Type B pancreatic cell (in vitro differentiated cells): ENCODE measurements at places on chromosomes 12 and 14.

GRCh38 chr12:28650906-28651305 is 460.6 kb downstream of the CCDC91 start:
- no peak overlapping the region for H3K27ac ChIP-seq
- H3K4me3 ChIP-seq, result no peak overlapping the region

- peaks cover 4% of the 10 kb centered on the region for H3K36me3 ChIP-seq
- H3K4me3 ChIP-seq, result no peak overlapping the region
- H3K4me1 ChIP-seq, result no peaks in the 10 kb centered on the region
- H3K27ac ChIP-seq, result no peak overlapping the region
- no peaks in the 10 kb centered on the region for H3K27me3 ChIP-seq
These were observed 613.0 kb downstream of the DIO2 start for GRCh38 chr14:79598339-79598738.

DNA sequence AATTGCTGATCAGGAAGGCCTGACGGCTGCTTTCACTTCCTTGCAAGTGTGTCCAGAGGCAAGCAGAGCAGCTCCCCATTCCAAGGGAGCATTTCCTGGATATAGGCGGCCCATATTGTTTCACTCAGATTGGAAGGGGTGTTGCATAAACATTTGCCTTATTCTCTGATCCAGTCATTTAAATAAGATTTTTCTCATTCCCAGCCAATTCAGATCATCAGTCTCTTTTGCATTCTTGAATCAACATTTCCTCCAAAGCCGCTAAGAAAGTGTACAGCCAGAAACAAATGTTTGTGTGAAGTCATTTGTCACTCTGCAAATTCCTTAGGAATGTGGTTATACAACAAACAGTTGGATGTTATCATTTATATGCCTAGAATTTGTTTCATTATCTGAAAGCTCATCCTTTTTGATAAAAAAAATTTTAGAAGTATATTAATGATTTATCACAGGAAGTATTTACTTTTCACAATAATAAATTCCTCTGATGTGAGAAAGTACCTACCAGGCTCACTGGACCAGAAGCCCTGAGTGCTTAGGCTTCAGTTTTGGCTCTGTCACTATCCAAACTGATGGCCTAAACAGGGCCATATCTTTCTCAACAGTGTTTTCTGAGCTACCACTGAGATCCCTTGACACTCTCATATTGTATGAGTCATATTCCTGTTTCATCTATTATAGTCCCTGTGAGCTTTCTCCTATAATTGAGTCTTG is 379.6 kb downstream of the CCDC91 start:
- H3K27ac ChIP-seq, result peak overlapping the region; percentile 79
- peaks cover 22% of the 10 kb centered on the region for H3K36me3 ChIP-seq
- H3K4me3 ChIP-seq, result peak overlapping the region; percentile 20
- H3K4me1 ChIP-seq, result peaks cover 4% of the 10 kb centered on the region

DNA sequence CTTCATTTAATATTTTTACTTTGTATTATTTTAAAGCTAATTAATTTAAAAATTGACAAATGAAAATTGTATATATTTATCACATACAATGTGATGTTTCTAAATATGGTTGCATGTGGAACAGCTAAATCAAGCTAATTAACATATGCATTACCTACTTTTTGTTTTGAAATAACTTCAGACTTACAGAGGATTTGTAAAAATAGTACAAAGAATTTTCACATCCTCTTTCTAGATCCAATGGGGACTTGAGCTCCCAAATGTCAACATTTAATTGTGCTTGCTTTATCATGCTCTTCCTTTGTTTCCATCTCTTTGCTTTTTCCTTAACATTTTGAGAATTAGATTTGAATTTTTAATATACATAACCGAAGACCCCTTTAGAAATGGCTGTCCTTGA is 6.6 kb downstream of the DCD start:
- no peak overlapping the region for H3K27ac ChIP-seq
- H3K27me3 ChIP-seq, result peaks cover 42% of the 10 kb centered on the region

GRCh38 chr12:104546575-104546974 is 89.8 kb downstream of the CHST11 start:
- no peak for DNase-seq
- H3K27ac ChIP-seq, result no peak overlapping the region
- H3K4me1 ChIP-seq, result peaks cover 17% of the 10 kb centered on the region
- H3K36me3 ChIP-seq, result peaks cover 4% of the 10 kb centered on the region

DNA sequence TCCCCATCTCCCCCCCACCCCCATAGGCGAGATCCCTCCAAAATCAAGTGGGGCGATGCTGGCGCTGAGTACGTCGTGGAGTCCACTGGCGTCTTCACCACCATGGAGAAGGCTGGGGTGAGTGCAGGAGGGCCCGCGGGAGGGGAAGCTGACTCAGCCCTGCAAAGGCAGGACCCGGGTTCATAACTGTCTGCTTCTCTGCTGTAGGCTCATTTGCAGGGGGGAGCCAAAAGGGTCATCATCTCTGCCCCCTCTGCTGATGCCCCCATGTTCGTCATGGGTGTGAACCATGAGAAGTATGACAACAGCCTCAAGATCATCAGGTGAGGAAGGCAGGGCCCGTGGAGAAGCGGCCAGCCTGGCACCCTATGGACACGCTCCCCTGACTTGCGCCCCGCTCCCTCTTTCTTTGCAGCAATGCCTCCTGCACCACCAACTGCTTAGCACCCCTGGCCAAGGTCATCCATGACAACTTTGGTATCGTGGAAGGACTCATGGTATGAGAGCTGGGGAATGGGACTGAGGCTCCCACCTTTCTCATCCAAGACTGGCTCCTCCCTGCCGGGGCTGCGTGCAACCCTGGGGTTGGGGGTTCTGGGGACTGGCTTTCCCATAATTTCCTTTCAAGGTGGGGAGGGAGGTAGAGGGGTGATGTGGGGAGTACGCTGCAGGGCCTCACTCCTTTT is 2.7 kb downstream of the GAPDH start:
- peak overlapping the region; percentile 100 for H3K27ac ChIP-seq
- peaks cover 30% of the 10 kb centered on the region for H3K36me3 ChIP-seq
- H3K27me3 ChIP-seq, result peaks cover 6% of the 10 kb centered on the region

GRCh38 chr12:124495194-124495983 is 72.0 kb downstream of the NCOR2 start:
- H3K27me3 ChIP-seq, result no peaks in the 10 kb centered on the region
- peaks cover 36% of the 10 kb centered on the region for H3K4me1 ChIP-seq
- no peak overlapping the region for H3K4me3 ChIP-seq

DNA sequence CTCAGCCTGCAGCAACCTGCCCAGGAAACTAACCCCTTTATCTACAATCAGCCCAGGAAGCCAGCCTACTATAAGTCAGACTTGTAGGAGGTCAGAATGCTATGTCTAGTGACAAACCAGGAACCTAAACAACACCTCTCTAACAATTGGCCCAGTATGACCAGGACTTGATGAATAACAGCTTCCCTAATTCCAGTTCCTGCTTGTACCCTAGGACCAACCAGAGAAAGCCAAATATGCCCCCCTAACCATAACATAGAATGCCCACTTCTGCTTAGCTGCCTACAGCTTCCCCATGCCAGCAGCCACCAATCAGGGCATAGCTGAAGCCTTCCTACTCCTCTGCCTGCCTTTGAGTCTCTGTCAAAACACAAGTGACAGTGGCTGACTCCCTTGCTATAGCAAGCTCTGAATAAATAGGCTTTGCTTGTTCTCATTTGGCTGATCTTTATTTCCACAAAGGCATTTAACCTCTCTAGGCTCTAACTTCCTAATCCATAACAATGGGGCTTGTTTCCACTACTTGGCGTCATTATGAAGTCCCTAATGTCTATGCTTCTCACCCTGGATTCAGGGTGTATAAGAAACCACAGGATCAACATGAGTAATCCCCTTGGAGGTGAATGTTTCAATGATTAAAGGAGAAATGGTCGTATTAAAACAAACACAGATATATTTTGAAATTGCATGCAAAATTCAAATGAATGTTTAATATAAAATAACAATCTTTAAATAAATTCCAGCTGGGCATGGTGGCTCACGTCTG is 220.2 kb downstream of the ANO6 start:
- H3K27me3 ChIP-seq, result no peaks in the 10 kb centered on the region
- DNase-seq, result no peak
- H3K4me1 ChIP-seq, result peaks cover 5% of the 10 kb centered on the region
- peaks cover 4% of the 10 kb centered on the region for H3K36me3 ChIP-seq

DNA sequence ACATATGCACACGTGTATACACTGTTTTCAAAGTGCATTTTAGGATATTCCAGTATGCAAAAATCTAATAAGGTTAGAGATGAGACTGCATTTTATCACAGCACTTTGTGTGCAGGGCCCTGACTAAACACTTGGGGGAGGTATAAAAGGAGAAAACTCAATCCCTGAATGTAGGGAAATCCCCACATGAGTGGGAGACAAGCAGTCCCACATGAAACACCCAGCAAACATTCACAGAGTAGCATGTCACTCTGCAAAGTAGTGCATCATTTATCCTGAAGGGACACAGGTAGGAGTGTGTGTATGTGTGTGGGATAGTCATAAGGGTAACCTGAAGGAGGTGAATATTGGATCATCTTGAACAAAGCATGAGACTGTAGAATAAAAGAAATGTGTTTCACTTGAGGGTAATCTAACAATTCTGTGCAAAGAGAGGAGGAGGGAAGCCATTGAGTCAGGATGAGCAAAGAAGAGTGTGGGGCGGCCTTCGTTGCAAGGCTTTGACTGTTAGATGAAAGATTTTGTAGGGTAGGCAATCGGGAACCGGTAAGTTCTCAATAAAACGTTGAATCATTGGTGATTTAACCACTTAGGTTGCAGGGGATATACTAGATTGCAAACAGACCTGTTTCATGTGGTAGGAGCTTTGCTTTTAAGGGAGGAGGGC is 2.9 kb downstream of the PRPF40B start:
- H3K27ac ChIP-seq, result no peak overlapping the region
- H3K36me3 ChIP-seq, result no peaks in the 10 kb centered on the region
- no peak for DNase-seq
- no peak overlapping the region for H3K4me3 ChIP-seq
- no peaks in the 10 kb centered on the region for H3K27me3 ChIP-seq
